ENCODE measurements at places on chromosomes 5 and 9. TPM values are rescaled to one million over a fixed set of nuclear protein-coding genes. Genes with fewer than 3 reads are reported as not detected.

ADGRD2 gene
- total RNA-seq: not detected

FOXD4L6 gene
- 1.4 TPM for total RNA-seq

IFNA21 gene
- not detected for total RNA-seq

SLC2A6 gene
- 3.5 TPM for total RNA-seq

C9orf153 gene
- not detected for total RNA-seq

TNFSF8 gene
- not detected for total RNA-seq

GOLPH3 gene
- 77.2 TPM for total RNA-seq
